ENCODE measurements at places on chromosomes 3 and 15. TPM values are rescaled to one million over a fixed set of nuclear protein-coding genes. Genes with fewer than 3 reads are reported as not detected.

- DNase-seq: no peak
These were observed 47.0 kb downstream of the OXNAD1 start for GRCh38 chr3:16311960-16312451.

The TIGIT gene
- not detected for total RNA-seq

GRCh38 chr15:27595211-27595610 is 503.9 kb downstream of the OCA2 start:
- DNase-seq: no peak

The NFKBIZ gene
- 349 TPM for total RNA-seq

GRCh38 chr3:180680097-180680430 is 775 bp upstream of the CCDC39 start:
- no peak for DNase-seq

GRCh38 chr3:56858331-56858730 is 56.6 kb upstream of the ARHGEF3 start:
- DNase-seq: no peak

- no peak for DNase-seq
These were observed 402.2 kb upstream of the CFAP20DC start for GRCh38 chr3:59451800-59452746.

The IL17RC gene
- 82.5 TPM for total RNA-seq

The FETUB gene
- total RNA-seq: not detected

- DNase-seq: no peak
These were observed 112.5 kb downstream of the MYO9A start for GRCh38 chr15:72005483-72005882.

The GOLGA8S gene
- total RNA-seq: not detected

The BBS4 gene
- total RNA-seq: 9.9 TPM

DNA sequence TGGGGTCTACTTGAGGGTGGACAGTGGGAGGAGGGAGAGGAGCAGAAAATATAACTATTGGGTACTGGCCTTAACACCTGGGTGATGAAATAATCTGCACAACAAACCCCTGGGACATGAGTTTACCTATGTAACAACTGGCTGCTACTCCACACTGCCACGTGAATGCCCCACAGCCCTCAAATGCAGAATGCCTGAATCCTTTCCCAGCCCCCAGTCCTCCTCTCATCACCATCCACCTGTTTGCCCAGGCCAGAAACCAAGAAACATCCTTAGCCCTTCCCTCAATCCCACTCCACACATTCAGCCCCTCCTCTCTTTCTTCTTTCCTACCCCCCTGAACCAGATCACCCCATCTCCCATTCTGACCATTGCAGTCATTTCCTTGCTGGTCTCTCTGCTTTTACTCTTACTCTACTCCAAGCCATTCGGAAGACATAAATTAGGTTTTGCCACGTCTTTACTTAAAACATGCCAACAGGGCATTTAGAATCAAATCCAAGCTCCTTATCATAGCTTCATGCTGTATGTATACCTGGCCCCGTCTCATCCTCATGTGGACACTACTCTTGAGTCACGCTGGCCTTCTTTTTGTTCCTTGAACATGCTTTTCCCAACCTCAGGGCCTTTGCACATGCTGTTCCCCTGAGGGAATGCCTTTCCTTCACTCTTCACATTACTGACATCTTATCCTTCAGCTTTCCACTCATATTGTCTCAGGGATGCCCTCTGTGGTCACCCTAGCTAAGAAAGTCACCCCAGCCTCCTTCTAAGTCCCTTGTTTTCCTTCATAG is 137.5 kb upstream of the ABHD17C start:
- DNase-seq: no peak

GRCh38 chr3:127646501-127647046 is 17.6 kb downstream of the PODXL2 start:
- no peak for DNase-seq

The GOLGA6L7 gene
- not detected for total RNA-seq

The SMAD6 gene
- 140 TPM for total RNA-seq

- no peak for DNase-seq
These were observed 198.7 kb downstream of the CNTN3 start for GRCh38 chr3:74415731-74416130.

- DNase-seq: no peak
These were observed 51.0 kb downstream of the ZDHHC19 start for GRCh38 chr3:196159952-196160804.

The THSD4 gene
- 151 TPM for total RNA-seq

GRCh38 chr3:40550167-40550566 is 25.4 kb downstream of the ZNF621 start:
- no peak for DNase-seq

The LTF gene
- 1.4 TPM for total RNA-seq

GRCh38 chr3:187669675-187670504 is at the start of gene SST:
TSS of gene SST (minus strand) at chr3:187670394. CDS start at chr3:187670291, 103 bp downstream.
- DNase-seq: no peak

DNA sequence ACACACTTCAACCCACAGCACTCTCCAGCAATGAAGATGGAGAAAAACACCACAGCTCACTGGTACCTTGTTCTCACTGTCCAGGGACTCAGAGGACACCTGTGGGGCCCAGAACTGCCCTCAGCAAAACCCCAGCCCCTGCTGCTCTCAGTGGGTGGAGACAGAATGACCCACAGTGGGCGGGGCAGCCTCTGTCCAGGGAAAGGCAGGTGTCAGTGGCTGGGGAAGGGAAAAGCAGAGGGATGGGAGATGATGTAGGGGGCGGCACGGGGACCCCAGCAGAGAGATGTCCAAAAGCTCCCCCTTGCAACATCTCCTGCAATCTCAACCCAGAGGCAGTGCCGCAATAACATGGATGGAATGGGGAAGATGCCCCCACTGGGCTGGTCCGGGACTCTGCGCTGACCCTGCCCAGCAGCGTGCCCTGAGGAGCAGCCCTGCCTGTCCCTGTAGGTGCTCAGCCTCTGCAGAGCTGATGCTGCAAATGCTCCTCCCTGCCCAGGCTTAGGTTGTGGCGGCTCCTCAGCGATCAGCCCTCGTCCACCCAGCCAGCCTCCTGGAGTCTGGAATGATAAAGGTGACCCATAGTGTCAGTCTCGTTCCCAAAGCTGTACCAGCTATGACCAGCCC is 193.9 kb downstream of the XXYLT1 start:
- DNase-seq: no peak

DNA sequence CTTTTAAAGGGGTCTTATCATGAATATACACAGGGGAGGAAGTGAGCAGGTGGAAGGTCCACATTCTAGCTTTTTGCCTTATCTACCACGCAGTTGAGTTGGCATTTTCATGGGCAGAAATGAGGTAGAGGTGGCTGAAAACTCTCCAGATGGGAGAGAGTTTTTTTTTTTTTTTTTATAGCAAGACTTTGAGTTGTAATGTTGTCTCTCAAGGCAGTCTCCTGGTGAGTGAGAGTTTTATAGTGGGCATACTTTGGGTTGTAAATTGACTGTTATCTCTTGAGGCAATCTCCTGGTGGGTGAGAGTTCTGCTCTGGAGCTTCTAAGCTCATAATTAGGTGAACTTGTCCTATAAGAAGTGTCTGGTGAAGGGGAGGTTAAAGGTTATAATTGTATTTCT is 191.7 kb upstream of the NAALADL2 start:
- no peak for DNase-seq

The CFAP92 gene
- total RNA-seq: not detected

- DNase-seq: no peak
These were observed 114.4 kb downstream of the PLCL2 start for GRCh38 chr3:16999161-16999560.

The IL12A gene
- total RNA-seq: not detected

The MNS1 gene
- total RNA-seq: 0.43 TPM
